ENCODE measurements at places on chromosomes 2 and 18.

GRCh38 chr2:30974092-30974491 is 164.1 kb downstream of the GALNT14 start:
- DNase-seq, result no peak

DNA sequence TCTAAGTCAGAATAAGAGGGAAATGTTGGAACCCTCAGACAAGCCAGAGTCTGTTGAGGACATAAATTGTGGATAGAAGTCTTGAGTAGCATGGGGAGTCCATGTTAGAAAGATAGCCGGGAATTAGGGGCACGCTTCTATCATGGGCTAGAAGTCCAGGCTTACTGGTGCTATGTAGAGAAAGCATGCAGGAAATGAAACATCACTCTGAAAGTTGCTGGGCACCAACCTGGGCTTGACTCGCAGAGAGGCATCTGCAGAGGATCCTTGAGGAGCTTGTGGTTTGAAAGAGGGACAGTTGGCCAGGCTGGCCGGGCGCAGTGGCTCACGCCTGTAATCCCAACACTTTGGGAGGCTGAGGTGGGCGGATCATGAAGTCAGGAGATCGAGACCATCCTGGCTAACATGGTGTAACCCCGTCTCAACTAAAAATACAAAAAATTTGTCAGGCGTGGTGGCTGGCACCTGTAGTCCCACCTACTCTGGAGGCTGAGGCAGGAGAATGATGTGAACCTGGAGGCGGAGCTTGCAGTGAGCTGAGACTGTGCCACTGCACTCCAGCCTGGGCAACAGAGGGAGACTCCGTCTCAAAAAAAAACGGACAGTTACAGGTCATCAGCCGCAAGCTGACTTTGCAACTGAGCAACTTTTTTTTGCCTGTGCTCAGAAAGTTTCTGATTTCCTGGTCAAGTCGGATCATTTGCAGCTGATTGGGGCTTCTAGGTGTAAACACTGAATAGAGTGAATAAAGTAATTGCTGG is 24.9 kb downstream of the CERS6 start:
- DNase-seq, result no peak

GRCh38 chr2:219446101-219446504 is 11.5 kb downstream of the SPEG start:
- DNase-seq, result no peak

DNA sequence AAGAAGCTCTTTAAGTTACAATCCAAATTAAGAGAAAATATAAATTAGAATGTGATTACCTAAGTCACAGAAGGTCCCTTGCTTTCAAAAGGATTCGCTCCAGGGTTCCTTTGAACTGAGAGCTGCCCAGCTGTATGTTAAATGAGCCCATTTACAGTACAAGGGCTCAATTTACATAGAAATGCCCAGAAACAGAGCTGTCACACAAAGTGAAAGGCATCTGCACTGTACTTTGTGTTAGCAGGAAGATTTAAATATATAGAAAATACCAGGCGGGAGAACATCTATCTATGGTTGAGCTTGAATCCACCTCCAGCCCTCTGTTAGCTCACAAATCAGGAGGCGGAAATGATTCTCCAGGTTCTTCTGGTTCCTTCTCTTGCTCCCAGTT is 272.9 kb downstream of the PAX3 start:
- DNase-seq, result no peak

DNA sequence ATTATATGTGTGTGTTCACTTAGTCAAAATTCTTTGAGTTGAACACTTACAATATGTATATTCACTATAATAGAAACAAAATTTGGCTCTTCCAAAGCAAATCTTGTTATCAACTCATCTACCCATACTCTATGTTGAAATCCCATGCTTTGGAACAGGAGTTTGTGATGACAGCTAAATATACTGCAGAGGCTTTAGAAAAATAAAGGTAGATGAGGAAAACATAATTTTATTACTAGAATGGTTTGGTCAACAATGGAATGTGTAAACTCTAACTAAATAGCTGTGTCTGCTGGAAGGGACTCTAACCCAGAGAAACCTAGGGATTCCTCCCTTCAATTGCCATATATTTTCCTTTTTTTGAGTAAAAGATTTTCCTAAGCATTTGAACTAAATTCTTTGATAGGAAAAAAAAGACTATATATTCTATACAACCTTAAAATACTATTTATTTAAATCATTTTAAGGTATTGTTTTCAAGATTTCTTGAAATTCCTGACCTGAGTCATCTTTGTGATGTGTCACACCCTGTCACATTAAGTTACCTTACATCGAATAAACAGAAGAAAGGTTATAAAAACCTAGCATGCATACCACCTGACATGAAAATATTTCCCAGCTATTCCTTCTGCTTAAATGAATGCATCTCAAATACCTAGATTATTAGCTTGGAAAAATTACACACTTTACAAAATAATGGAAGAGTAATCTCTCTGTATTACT is 175.5 kb downstream of the OTX1 start:
- no peak for DNase-seq

- no peak for DNase-seq
Observed at GRCh38 chr2:158270536-158270935, 168.9 kb downstream of the UPP2 start.

- peak; percentile 45 for DNase-seq
Observed at GRCh38 chr2:96485751-96486651, 19.2 kb downstream of the NEURL3 start.

GRCh38 chr2:42047488-42048298 is at the start of gene PKDCC:
Gene PKDCC (plus strand): TSS chr2:42048021. CDS start chr2:42048200, 179 bp downstream.
- no peak for DNase-seq

- DNase-seq, result no peak
Observed at GRCh38 chr2:66539452-66539851, 104.5 kb downstream of the MEIS1 start.

- DNase-seq, result no peak
Observed at GRCh38 chr2:219428469-219428868, 6.2 kb upstream of the SPEG start.

DNA sequence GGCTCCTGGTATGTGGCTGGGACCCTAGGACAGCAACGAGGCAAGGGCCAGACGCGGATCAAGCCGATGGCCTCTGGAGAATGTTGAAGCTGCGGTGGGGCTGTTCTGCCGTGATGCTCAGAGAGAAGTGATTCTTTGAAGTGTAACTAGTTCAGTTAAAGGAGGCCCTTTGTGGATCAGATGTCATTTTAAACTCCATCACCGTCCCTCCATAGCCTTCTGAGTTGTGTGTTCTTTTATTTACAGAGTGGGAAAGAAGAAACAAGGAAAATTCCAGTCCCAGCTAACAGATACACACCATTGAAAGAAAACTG is 403 bp downstream of the PNO1 start:
- no peak for DNase-seq

GRCh38 chr18:72720116-72720515 is 147.7 kb downstream of the NETO1 start:
- no peak for DNase-seq

DNA sequence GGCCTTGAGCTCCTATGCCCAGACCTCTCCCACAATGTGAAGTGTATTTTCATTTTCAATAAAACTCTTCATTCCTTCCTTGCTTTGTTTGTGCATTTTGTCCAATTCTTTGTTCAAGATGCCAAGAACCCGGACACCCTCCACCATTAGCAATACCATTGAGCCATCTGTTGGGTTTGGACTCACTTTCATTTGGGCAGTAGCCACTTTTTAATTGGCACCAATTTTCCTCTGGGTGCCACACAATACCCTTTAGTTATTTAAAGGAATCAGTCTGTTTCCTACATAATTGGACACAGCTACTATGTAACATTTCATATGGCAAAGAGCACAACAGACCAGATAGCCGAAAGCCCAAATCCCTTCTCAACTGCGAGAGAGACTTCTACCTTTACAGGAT is 22.5 kb upstream of the SLC35G4 start:
- no peak for DNase-seq

DNA sequence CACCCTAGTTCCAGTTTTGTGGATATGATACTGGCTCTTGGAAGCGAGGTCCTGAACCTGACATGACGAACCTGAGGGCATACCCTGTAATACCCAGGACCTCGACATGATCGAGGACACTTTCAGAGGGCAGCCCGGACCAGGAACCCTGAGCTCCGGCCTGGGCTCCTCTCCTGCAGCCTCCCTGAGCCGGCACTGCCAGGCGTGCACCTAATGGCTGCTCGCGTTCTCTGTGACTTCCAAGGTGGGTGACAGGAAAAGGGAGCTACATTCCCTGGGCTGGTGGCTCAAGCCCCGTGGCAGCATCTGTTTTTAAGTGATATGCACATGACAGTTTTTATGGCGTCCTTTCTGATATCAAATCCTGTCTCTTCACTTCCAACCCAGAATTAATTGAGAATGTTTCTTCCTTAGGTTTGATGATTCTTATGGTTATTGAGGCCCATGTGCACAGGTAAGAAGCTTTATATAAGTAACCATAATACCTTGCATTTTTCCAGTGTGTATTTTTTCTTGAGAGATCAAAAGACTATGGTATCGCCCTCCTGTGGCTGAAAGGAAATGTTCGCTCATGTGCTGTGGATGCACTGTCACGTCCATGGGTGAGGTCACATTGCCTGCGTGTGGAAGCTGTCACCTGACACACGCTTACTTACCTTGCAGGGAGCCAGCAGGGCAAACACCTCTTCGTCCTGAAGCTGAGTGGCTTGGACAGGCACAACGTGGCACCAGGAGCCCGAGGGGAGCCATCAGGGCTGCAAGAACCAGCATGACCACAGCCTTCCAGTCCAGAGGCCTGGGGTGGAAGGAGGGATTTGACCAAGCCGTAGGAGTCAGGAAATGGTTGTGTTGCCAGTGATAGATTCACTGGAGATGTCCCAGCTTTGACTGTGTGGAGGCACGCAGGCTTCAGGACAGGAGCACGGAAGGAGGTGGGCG is 367.4 kb upstream of the MYT1L start:
- no peak for DNase-seq

DNA sequence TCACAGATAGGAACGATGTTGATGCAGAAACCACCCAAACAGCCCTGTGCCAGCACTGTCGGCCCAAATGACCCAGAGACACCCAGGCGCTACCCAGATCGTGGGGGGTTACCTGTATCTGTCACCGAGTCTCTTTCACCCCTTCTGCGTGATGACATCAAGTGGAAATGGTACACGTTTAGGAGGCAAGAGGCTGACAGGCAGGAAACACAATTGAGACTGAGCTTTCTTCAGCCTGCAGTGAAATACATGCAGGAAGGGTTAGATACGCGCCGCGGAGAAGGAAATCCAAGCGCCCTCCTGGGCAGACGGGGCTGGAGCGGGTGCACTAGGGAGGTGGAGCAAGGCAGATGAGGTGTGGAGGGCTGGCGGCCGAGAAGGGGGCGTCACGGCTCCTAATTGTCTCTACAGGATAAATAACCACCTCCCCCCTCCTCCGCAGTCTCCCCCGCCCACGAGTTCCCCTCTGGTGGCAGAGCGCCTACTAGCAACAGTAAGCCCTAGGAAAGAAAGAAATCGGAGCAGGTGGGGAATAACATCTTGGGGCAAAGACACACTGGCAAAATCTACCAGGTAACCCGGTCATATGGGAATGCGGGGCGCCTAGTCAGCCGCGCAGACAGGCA is at the start of gene RNF152:
Gene RNF152 (minus strand): TSS at position 325 of the 626 bp plus-strand sequence. CDS start 76,544 bp downstream, outside the sequence.
- DNase-seq, result no peak

GRCh38 chr2:119713819-119714490 is 35.0 kb downstream of the TMEM177 start:
- no peak for DNase-seq

GRCh38 chr2:203681978-203682377 is 24.5 kb upstream of the CD28 start:
- DNase-seq, result peak; percentile 2

DNA sequence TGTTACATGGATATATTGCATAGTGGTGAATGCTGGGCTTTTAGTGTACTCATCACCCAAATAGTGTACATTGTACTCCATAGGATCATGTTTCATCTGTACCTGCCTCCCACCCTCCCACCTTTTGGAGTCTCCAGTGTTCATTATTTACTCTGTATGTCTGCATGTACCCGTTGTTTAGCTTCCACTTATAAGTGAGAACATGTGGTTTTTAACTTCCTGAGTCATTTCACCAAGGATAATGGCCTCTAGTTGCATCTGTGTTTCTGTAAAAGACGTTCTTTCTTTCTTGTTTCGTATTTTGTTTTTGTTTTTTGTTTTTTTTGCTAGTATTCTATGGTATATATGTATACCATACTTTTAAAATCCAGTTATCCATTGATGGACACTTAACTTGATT is 107.5 kb downstream of the MSTN start:
- DNase-seq, result no peak

GRCh38 chr2:14306268-14306861 is 326.2 kb upstream of the LRATD1 start:
- no peak for DNase-seq

DNA sequence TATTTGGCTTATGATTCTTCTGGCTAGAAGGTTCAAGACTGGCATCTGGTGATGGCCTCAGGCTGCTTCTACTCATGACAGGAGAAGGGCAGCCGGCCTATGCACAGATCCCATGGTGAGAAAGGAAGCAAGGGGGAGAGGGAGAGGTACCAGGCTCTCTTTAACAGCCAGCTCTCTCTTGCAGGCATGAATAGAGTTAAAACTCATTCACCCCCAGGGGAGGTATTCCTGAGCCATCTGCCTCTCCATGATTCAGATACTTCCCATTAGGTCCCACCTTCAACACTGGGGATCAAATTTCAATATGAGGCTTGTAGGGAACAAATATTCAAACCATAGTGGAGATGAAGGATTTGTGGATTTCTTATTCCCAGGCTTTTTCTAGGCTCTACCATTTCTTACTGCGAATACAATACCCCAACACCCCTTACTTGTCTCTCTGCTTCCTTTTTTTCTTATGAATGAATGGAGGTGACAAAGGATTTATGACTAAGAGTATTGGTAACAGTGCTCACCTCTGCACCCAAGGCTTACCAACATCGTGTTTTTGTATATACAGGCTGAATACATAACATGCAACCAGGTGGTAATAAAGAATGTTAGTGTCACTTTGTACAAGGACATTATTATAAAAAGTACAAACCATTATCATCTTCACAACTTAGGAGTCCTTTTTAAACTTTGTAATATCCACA is 454.6 kb upstream of the TRIB2 start:
- no peak for DNase-seq

DNA sequence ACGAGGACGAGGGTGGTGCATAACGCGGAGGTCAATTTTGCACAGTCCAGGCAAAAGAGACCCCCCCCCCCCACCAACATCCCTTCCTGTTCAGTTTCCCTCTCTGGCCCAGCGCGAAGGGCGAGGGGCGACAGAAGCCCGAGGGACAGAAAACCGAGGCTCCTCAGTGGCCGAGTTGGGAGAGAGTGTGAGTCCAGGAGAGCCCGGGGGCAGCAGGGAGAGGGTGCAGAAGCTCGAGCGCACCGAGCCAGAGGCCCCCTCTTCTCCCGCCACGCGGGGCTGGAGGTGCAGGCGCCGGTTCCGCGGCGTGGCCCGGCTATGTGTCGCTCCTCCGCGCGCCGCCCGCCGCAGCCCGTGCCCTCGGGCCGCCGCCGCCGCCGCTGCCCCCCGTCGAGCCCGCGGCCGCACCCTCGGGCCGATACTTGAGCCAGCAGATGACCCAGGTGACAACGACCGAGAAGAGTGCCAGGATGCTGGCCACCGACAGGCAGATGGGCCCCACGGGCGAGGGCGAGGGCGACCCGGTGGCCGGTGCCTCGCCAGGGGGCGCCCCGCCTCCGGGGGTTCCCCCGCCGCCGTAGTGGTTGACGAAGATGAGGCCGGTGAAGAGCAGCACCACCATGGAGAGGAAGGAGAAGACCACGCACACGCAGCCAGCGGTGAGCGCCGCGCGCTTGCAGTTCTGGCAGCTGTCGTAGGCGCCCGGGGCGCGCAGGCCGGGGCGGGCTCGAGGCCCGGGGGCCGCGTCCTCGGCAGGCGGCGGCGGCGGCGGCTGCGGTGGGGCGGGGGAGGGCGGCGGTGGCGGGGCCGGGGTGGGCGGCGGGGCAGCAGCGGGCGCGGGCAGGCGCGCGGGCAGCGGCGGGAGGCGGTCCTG is 20.2 kb upstream of the PAX3 start:
- DNase-seq, result no peak

GRCh38 chr2:69046221-69046662 is 33.3 kb downstream of the ANTXR1 start:
- no peak for DNase-seq

Measured in activated naive CD4-positive, alpha-beta T cell (primary cell).